ENCODE measurements at places on chromosomes 4 and X. TPM values are rescaled to one million over a fixed set of nuclear protein-coding genes. Genes with fewer than 3 reads are reported as not detected.

The ASMT gene
- total RNA-seq: not detected

The CT45A1 gene
- not detected for total RNA-seq

The LINC00632 gene
- total RNA-seq: not detected

The TMEM271 gene
- total RNA-seq: not detected

The ATP6AP2 gene
- 34.9 TPM for total RNA-seq

The ODAM gene
- total RNA-seq: not detected

The SNCA gene
- not detected for total RNA-seq

The ALAS2 gene
- not detected for total RNA-seq

The DGKK gene
- not detected for total RNA-seq

The BST1 gene
- total RNA-seq: 0.21 TPM

The SYP gene
- total RNA-seq: 2.9 TPM

The SORCS2 gene
- not detected for total RNA-seq

The SSX2B gene
- total RNA-seq: not detected

The TACR3 gene
- total RNA-seq: not detected

The PIR gene
- 3.5 TPM for total RNA-seq

The RAB41 gene
- total RNA-seq: not detected

The CTAG2 gene
- total RNA-seq: not detected

The MSMO1 gene
- 91.5 TPM for total RNA-seq

The CXCL3 gene
- total RNA-seq: not detected

The LONRF3 gene
- not detected for total RNA-seq

The IRS4 gene
- not detected for total RNA-seq

The TLR1 gene
- 6.0 TPM for total RNA-seq

The EDA gene
- 3.2 TPM for total RNA-seq

The SAGE1 gene
- not detected for total RNA-seq

The OTUD6A gene
- total RNA-seq: not detected

The REPS2 gene
- 3.8 TPM for total RNA-seq

The CC2D2A gene
- not detected for total RNA-seq

The FRG2 gene
- not detected for total RNA-seq

The IRAK1 gene
- 119 TPM for total RNA-seq

The MAOB gene
- total RNA-seq: not detected

The L1CAM gene
- total RNA-seq: not detected

The CAPN6 gene
- not detected for total RNA-seq

The MAGEA2 gene
- total RNA-seq: not detected

The MAGEA3 gene
- not detected for total RNA-seq

The SCML2 gene
- total RNA-seq: 28.2 TPM

The S100P gene
- not detected for total RNA-seq

The SLC6A14 gene
- total RNA-seq: not detected

The PABPC5 gene
- not detected for total RNA-seq

The GRIA2 gene
- total RNA-seq: not detected

The CYBB gene
- total RNA-seq: 38.3 TPM

The MAGIX gene
- total RNA-seq: 1.7 TPM

The TBX22 gene
- total RNA-seq: not detected

The ADH1B gene
- not detected for total RNA-seq

The ITIH6 gene
- total RNA-seq: not detected

The PCYT1B gene
- not detected for total RNA-seq

The FOXO4 gene
- 12.8 TPM for total RNA-seq

The CACNA1F gene
- not detected for total RNA-seq

The AKAP14 gene
- total RNA-seq: not detected
